ENCODE measurements at places on chromosomes 4 and X. TPM values are rescaled to one million over a fixed set of nuclear protein-coding genes. Genes with fewer than 3 reads are reported as not detected.

Gene TMEM35A
- total RNA-seq, result not detected

Gene SLC2A9
- 0.39 TPM for total RNA-seq

Gene SYTL5
- total RNA-seq, result 0.40 TPM

Gene CT83
- not detected for total RNA-seq

Gene POU3F4
- not detected for total RNA-seq

Gene TKTL2
- not detected for total RNA-seq

Gene MAD2L1
- 66.3 TPM for total RNA-seq

Gene RNF128
- total RNA-seq, result 0.12 TPM

Gene TCEAL2
- total RNA-seq, result not detected

Gene SLC10A6
- total RNA-seq, result not detected

Gene IL9R
- total RNA-seq, result 0.20 TPM

Gene HAND2
- total RNA-seq, result 0.31 TPM

Gene HERC5
- total RNA-seq, result 4.1 TPM

Gene HSFX4
- not detected for total RNA-seq

Gene CNKSR2
- total RNA-seq, result 3.1 TPM

Gene GPC3
- not detected for total RNA-seq

Gene HSD17B11
- total RNA-seq, result 37.4 TPM

Gene METTL14
- 17.6 TPM for total RNA-seq

Gene POLA1
- total RNA-seq, result 11.2 TPM

Gene F9
- not detected for total RNA-seq

Gene ARX
- 0.49 TPM for total RNA-seq
